ENCODE measurements at places on chromosomes 6 and 20.
A peak's percentile ranks its signal among the peaks of the same experiment; 100 is the strongest.

GRCh38 chr6:42410861-42411260 is 40.9 kb downstream of the TRERF1 start:
- DNase-seq = no peak

- DNase-seq = no peak
These were observed 223.0 kb downstream of the CBLN4 start for GRCh38 chr20:55782224-55782911.

DNA sequence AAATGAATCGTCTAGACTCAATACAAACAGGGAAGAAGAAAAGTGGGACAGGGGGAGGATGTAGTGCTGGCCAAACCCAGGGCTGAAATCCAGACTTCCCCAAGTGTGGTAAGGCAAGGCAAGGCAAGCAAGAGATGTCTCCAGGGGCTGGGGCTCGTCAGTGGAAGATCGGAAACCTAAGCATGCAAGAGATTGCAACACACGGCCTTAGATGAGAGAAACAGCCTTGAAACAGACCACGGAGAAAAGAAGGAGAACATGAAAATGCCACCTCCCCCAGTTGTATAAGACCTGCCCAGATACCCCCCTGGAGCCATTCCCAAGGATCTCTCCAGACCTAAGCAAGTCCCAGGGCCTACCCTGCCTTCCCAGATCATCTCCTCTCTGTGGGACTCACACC is 20.0 kb downstream of the VEGFA start:
- no peak for DNase-seq

DNA sequence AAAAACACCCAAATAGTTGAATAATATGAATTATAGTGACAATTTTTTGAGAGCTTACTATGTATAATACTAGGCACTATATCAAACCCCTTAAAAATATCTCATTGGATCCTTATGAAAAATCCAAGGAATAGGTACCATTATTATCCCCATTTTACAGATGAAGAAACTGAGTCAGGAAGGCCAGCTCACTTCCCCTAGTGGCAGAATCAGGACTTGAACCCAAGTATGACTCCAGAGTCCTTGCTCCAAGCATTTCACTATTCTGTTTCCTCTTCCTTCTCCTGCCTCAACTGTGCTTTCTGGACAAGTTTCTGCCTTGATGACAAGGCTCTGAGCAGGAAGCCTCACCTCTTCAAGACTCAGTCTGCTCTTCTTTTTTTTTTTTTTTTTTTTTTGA is 10.8 kb upstream of the PARD6B start:
- no peak for DNase-seq

DNA sequence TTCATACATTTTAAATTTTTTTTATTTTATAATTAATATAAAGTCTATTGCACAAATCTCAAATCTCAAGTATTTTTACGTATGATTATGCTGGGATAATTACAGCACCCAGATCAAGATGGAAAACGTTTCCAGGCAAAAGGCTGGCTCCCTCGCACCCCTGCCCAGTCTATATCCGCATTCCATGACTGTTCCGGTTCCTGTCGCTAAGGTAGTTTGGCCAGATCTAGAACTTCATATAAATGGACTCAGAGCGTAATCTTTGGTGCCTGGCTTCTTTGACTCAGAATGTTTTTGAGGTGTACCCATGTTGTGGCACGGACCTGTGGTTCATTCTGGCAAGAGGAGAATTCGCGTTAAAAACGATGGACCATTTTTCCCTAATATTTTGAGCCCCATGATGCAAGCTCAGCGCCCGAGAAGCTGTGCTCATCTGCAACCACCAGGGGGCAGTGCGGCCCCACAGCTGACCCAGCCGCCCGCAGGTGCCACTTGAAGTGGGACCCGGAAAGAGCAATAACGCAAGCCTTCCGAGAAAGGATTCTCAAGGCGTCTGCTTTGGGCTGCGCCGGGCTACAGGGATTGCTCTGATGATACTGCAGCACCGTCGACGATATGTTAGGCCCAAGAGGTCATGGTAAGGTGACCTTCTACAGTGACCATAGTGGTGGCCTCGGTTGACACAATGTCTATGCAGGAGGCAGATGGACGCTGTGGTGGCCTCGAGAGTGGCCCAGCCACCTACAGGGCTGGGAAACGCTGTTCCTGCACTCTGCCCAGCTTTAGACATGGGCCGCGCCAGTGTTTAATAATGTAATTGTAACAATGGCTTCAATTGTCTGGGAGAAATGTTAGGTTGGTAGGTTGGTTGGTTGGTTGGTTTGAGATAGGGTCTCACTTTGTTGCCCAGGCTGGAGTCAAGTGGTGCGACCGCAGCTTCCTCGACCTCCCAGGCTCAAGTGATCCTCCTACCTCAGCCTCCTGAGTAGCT is 160.1 kb downstream of the ZMYND8 start:
- DNase-seq = peak; percentile 50

GRCh38 chr6:87944541-87944954 is 103.1 kb upstream of the SPACA1 start:
- DNase-seq = no peak

- DNase-seq = no peak
These were observed 262.3 kb upstream of the SOX4 start for GRCh38 chr6:21331235-21331634.

DNA sequence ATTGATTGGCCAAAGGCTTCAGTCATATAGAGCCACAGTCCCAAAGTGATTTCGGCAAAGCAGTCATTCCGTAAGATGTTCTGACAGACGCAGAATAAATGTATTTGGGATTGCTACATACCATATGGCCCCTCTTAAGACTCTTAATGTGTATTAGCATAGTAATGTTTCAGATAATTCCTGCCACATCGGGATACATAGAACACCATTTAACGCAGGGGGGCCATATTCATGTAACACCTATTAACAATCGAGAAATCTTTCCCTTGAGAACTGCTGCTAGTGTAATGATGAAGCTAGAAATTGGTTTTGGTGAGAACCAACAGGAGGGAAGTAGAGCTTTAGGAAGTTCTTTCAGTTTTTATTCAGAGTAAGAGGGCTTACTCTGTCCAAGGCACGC is 390.9 kb upstream of the SASH1 start:
- DNase-seq = no peak

DNA sequence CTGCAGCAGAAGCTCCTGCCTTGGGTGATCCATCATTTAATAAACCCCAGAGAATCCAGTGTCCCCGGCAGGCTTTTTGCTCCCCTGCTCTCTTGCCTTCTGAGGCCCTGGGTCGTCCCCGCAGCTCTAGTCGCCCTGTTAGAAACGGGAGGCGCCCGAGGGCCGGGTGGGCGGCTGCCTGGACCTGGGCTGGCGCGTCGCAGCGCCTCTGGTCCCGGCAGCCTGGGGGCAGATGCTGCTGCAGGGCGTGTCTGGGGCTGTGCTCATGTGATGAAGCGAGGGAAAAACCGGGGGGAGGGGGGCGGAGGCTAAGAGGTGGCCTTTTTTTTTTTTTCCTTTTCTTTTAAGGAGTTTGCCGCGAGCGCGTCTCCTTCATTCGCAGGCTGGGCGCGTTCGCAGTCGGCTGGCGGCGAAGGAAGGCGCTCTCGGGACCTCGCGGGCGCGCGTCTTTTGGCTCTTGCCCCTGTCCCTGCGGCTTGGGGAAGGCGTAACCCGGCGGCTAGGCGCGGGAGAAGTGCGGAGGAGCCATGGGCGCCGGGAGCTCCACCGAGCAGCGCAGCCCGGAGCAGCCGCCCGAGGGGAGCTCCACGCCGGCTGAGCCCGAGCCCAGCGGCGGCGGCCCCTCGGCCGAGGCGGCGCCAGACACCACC is 394 bp downstream of the AKAP12 start:
- DNase-seq = no peak

- DNase-seq = no peak
These were observed 1.9 kb downstream of the BCL2L1 start for GRCh38 chr20:31720486-31721407.

- no peak for DNase-seq
These were observed 129.6 kb downstream of the CD24 start for GRCh38 chr6:106844930-106845329.

DNA sequence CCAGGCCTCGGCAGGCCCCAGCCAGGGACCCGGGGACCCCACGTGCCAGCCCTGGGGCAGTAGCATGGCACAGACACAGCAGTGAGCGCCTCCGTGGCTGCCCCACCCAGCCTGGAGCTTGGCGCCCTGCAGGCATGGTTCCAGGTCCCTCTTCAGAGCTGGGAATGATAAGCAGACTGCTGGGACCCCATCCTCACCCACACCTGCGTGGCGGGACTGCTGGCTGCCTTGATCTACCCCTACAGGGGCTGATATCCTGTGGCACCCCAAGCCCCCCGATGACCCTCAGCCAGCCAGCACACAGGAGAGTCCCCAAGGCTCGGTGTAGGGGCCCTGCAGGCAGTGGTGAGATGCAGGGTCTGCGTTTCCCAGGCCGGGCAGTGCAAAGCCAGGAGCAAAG is 47.1 kb downstream of the YTHDF1 start:
- DNase-seq = no peak

DNA sequence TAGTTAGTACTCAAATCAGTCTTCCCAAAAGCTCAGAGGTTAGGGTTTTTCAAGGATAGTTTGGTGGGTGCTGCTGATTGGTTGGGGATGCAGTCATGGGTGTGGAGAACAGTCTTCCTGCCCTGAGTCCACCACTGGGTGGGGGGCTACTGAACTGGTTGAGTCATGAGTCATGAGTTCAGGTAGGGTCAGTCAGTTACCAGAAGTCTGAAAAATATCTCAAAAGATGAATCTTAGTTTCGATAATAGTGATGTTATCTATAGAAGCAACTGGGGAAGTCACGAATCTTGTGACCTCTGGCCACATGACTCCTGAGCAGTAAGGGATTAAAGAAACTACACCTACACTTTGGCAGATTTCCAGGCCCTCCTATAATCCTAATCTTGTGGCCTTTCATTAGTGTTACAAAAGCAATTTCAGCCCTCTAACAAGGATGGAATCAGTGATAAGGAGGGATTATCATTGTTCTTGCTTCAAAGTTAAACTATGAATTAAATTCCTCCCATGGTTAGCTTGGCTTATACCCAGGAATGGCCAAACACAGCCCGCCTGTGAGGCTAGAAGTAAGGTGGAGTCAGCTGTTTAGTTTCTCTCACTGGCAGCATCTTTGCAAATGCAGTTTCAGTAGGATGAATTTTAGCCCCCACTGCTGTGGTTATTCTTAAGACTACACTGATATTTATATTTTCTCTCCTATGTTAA is 33.3 kb upstream of the NKAIN2 start:
- DNase-seq = no peak

- no peak for DNase-seq
These were observed 485.5 kb downstream of the CD109 start for GRCh38 chr6:74181471-74181870.

- no peak for DNase-seq
These were observed 1.1 kb upstream of the RNF182 start for GRCh38 chr6:13923527-13924145.

GRCh38 chr20:47265984-47266383 is 90.5 kb downstream of the ZMYND8 start:
- DNase-seq = no peak

DNA sequence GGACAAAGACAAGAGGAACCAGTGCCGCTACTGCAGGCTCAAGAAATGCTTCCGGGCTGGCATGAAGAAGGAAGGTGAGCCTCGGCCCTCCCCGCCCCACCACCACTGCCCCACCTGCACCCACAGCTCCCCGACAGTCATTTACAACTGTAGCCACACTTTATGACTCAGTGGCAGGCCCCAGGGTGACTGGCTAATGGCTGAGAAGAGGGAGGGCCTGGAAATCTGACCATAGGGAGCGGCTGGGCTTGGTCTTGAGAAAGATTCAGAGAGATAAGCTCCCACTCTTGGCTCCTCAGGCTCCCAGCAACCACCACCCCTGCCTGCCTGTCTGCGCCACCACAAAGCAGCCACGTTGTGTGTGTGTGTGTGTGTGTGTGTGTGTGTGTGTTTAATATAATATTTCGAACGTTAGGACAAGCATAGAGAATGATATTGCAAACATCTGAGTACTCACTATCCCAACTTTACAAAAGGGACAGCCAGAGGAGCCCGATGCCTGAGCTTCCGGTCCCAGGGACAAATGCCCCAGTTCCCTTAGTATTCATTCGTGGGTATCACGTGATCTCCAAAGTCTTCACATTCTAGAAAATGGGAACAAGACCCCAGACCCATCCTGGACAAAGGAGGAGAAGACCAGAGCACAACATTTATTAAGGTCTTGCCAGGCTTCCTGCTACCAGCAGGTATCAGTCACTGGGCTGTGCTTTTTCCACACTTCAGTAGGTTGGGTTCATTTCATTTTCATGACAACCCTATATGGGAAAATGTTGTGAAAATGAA is 52.1 kb downstream of the HNF4A start:
- DNase-seq = no peak

DNA sequence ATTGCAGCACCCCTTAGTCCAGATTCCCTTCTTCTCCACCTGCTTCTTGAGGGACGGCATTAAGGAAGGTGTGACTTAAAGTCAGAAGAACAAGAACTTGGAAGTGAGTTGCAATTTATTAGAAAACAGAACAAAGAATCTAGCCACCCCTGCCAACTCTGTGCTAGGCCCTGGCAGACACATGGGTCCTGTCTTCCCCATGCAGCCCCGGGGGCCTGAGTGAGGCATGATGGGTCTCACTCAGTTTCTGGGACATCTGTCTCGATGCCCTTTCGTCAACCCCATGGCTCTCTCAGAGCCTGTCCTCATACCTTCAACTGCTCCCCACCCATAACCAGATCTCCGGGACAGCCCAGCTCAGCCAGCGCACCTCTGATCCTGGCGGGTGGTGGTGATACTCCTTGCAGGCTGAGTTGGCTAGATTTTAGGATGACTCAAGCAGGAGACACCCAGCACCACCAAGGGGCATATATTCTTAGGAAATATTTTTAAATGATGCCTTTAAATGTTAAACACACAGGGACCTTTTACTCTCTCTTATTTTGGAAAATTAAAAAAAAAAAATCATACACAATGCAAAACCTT is 143.2 kb upstream of the RNF24 start:
- DNase-seq = no peak

DNA sequence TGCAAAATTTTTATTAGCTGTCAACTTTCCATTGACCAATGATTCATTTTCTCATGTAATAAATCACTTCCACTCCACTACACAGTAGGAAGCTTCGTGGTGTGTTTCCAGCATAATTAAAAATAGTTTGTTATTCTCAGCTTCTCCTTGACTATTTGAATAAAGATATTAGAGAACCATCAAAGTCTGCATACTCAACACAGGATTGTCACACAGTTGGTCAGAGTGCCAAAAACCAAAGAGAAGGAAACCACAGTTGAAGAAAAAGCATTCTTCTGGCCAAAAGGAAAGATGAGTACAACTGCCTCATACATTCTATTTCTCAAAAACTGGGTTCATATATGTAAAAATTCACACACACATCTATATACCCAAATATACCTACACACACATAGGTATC is 455.1 kb upstream of the HSF2 start:
- DNase-seq = no peak

DNA sequence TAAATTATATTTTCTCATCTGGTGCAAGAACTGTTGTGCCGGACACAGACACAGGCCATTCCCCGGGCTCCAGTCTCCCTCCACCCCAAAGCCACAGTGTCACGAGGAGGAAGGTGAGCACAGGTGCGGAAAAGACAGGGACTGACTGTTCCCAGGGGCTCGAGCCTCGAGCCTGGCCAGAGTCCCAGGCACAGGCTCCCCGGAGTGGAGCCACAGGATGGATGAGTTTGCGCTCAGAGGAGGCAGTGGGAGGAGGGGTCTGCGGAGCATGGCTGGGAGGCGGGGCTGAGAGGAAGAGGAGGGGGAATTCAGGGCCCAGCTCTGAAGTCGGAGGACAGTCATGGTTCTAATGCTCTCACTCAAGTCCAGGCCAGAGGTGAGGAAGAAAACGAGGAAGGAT is 284.8 kb downstream of the SMOC2 start:
- no peak for DNase-seq

All from NCI-H510A (cell line).